ENCODE measurements at places on chromosomes 16 and 17.

DNA sequence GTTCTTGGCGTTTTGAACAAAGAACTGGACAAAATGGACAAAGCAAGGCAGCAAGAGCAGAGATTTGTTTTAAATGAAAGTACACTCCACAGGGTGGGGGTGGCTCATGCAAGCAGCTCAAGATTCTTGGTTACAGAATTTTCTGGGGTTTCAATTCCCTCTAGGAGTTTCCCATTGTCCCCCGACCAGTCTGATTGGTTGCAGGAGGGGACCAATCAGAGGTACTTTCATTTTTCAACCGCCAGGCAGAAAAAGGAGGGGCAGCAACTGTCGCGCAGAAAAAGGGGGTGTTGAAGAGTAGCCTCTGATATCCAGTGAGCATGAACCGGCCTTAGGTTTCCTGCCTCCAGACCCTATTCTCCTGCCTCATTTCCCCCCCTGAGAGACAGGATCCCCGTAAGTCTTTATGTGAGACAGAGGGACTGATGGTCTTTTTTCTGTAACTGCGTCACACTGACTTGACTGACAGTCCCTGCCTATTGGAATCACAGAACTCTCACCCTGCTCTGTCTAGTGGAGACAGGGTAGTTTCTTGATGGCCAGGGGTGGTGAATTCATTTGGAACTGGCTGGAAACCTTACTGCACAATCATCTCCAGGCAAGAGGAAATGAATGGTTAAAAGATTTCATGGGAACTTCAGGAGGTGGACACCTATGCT lies 59.4 kb upstream of the ALOX12 start:
- DNase-seq = no peak

DNA sequence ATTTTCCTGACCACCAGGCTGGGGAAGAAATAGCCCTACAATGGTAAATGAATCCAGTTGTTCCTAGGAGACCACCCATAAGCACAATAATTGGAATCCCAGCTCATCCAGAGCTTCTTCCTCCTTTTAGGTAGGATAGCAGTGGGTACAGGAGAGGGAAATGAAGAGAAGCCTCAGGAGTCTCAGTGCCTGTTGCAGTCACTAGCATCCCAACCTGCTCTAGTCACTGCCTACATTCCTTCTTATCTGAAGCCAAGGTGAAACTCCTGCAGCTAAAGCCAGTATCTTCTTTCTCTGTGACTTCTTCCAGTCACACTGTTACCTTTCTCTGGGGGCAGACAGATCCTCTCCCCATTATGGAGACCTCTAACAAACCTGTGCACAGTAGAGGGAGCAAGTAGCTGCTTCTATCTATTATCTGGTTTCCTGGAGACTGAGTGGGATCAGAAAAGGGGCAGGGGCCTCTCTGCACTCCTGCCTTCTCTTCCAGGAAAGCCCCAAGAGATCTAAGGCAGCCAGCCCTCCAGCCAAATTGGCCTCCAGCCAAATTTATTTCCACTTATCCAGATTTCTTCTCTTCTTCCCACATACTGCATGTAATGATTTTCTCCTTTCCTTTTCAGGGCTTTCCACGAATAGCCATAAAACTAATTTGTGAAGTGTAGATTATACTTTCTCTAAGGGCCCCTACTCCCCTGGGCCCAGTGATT lies 85.5 kb downstream of the SSH2 start:
- DNase-seq = no peak

DNA sequence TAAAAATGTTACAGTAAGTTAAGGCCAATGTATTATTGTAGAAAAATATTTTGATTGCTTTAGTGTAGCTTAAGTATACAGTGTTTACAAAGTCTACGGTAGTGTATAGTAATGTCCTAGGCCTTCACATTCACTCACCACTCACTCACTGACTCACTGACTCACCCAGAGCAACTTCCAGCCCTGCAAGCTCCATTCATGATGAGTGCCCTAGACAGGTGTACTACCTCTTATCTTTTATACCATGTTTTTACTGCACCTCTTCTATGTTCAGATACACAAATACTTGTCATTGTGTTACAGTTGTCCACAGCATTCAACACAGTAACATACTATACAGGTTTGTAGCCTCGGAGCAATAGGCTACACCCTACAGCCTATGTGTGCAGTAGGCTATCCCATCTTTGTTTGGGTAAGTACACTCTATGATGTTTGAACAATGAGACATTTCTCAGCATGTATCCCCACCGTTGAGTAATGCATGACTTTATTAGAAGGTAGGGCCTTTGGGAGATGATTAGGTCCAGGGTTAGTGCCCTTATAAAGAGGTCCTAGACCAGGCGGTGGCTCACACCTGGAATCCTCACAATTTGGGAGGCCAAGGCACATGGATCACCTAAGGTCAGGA lies 117.8 kb downstream of the SLC39A11 start:
- no peak for DNase-seq

DNA sequence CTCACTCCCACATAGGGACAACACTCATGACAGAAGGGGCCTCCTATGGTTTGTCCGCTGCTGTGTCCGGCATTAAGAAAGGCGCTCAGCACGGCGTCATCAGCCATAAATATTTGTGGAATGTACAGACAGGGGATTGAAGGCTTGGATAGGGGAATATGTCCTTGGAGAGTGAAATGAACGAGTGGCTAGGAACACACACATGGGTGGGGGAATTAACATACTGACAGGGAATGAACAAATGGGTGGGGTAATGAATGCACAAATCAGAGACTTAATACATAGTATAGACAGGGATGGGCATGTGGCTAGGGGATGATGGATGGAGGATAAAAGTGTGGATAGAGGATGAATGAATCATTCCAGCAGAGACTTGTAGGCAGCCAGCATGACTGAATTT lies 154.0 kb upstream of the HSBP1 start:
- no peak for DNase-seq

DNA sequence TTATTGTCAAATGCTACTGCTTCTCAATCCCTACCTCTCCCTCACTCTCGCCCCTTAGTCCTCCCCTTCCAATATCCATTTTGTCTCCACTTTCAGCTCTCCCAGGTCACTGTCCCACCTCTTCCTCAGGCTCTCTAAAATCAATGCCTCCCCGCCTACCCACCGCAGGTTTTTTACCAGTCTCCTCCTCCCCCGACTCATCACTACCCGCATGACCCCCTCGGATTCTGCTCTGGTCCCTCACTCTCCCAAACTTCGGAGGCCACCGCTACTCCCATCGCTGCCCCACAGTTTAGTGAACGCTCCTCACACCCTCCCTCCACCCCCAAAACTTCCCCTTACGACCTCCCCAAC lies 513 bp downstream of the CRLF3 start:
- no peak for DNase-seq

DNA sequence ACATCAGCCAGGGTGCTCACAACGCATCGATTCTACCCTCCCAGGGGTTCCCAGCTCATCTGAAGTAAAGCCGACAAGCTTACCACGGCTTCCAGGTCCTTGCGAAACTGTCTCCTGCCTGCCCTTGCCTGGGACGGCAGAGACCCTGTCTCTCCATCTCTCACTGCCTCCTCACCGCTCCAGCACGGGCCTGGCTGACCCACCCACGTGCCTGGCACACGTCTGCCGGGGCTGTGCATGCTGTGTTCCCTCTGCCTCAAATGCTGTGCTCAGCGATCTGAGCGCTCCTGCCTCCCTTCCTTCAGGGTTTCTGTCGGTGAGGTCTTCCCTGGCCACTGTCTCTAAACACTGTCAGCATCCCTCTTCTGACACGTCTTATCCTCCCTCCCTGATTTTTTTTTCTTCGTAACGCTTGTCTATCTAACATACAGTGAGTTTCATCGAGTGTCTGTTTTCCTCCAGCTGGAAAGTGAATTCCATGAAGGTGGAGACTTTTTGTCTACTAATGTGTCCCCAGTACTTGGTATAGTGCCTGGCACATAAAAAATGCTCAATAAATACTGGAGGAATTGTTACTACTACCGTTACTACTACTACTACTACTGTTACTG lies 208.4 kb downstream of the IRF8 start:
- DNase-seq = peak; percentile 29

DNA sequence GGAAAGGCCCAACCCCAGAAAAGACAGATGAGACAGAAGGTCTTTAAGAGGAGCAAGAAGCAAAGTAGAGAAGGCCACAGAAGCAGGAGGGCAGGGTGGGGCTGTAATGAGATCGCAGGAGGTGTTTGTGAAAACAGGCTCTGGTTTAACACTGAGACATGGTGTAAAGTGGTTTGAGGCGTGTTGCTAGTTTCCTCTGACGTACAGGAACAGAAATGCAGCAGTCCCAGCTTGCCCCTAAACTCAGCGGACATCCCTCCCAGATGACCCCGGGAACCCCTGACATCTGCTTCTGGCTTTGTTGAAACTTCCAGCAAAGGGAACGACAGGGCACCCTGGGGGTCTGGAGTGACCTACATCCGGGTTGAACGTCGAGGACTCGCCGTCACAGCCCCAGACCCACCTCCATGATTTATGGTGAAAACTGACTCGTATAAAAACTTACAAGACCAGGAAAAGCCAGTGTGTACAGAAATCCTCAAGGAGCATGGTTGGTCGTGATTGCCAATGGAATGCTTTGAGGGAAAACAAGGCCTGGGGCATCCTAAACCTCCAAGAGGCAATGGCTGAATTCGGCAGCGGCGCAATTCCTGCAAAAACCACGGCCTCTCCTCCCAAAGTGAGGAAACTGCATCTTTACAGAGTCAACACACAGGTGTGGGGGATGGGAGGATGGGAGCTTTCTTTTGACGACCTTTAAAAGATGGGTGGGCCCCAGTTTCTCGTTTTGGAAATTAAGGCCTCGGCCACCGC lies 25.8 kb downstream of the LITAF start:
- no peak for DNase-seq

- DNase-seq = no peak
Measured at GRCh38 chr16:88356727-88357199, 26.0 kb upstream of the ZNF469 start.

DNA sequence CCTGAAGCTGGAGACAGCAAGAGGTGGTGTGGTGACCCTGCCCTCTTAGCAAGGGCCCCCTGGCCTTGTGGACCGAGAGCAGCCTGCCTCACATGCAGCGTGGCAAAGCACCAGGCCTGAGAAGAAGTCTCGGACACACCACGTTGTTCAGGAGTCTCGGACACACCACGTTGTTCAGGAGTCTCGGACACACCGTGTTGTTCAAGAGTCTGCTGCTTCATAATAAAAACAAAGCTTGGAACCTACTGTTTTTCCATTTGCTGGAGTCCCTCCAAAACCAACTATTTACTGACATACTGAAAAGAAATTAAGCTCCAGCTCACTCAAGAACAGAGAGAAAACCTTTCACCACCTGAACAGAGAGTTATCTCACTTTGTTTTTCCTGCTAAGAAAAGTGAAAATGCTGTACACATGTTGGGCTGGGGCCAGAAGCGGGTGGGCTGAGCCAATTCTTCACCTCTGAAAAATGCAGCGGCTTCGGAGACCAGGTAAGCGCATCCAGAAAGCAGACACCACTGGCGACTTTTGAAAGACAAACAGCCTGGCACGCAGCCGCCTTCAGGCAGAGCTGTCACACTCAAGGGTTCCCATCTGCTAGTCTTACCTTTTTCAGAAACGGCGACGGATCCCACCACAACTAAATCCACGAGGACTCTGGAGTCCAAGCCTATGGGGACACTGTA lies 8.9 kb downstream of the MTHFSD start:
- no peak for DNase-seq
